ENCODE measurements at places on chromosomes 12 and 14. TPM values are rescaled to one million over a fixed set of nuclear protein-coding genes. Genes with fewer than 3 reads are reported as not detected.

The TEAD4 gene
- polyA plus RNA-seq = 22.3 TPM

The LMNTD1 gene
- not detected for polyA plus RNA-seq

The HHIPL1 gene
- polyA plus RNA-seq = 2.1 TPM

The VRTN gene
- not detected for polyA plus RNA-seq

- no peak for DNase-seq
Measured at GRCh38 chr12:48329199-48329939, 21.4 kb downstream of the ZNF641 start.

DNA sequence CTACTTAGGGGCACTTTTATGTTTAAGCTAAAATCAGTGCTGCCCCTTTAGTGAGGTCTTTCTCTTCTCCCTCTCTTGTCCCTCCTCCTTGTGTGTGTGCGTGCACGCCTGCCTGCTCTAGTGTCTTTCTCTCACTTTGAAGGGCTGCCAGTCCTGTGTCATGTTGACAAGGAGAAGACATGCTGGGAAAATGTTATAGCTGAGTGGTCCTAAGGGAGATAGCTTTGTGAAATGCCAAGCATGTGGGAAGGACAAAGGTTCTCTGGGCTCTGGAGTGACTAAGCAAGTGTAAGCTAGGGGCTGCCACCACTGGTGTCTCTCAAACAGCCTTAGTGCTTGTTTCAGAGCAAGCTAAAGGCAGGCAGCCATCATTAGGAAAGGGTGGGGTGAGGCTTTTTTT is 108.4 kb downstream of the EMP1 start:
- no peak for DNase-seq

DNA sequence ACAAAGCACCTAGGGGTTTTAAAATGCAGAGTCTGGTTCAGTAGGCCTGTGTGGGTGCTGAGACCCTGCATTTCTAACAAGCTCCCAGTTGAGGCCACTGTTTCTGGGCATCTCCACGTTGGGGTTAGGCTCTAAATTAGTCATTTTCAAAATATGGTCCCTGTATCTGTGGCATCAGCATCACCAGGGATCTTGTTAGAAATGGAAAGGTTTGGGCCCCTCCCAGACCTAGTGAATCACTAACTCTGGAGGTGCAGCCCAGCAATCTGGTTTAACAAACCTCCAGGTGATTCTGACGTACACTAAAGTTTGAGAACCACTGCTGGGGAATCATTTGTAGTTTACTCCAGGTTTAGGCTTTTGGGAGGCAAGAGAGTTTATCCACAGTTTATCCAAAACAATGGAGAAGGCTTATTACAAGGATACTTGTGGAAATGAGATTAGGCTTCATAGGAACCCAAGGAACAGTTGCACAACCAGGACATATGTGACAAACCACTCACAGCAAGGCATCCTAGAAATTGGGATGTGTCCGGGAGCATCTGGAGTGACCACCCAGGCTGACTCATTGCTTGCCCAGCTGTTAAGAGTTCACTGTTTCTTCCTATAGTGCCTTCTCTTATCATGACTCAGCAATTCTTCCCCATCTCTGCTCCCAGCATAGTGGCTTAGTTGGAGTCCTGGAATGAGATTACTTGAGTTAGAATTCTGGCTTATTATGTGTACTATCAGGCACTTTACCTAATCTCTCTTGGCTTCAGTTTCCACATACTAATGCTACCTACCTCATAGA is 71.6 kb upstream of the STXBP6 start:
- no peak for DNase-seq

- no peak for DNase-seq
Measured at GRCh38 chr14:94462219-94462551, 9.6 kb upstream of the SERPINA11 start.

GRCh38 chr12:64110864-64111263 is 111.2 kb downstream of the KICS2 start:
- no peak for DNase-seq

All from renal pelvis (tissue), 12 donors.